Activated naive CD4-positive, alpha-beta T cell treated with anti-CD3 and anti-CD28 coated beads, Interleukin-2, amount 50 U/mL, for 72 hours (primary cell): ENCODE measurements at places on chromosomes 6 and 20. TPM values are rescaled to one million over a fixed set of nuclear protein-coding genes. Genes with fewer than 3 reads are reported as not detected.

The RFX6 gene
- total RNA-seq = not detected

DNA sequence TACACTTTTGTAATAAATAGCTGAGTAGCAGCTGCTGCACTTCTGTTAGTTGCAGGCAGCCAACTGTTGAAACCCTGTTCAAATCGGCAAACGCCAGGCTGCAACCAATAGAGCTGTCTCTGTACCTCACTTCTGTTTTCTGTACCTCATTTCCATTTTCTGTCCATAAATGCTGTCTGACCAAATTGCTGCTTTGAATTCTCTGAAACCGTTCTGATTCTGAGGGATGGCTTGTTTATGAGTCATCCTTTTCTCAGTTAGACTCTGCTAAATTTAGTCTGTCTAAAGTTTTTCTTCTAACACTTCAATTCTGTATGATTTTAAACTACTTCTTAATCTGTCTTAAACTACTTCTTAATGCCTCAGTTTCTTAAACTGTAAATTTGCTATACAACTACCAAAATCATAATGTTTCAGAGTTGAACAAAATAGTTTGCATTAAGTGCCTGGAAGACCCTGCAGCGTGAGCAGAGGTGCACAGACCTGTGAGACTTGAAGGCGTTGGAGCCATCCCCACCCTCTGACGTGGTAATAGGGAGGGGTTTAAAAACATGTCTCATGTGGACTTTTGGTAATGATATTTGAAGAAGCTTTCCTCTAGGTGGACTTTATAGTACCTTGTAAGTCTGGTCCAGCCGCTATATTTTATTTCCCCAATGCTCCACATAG is 9.6 kb downstream of the BTNL2 start:
- no peak for DNase-seq

The LPA gene
- not detected for total RNA-seq

The PLN gene
- not detected for total RNA-seq

DNA sequence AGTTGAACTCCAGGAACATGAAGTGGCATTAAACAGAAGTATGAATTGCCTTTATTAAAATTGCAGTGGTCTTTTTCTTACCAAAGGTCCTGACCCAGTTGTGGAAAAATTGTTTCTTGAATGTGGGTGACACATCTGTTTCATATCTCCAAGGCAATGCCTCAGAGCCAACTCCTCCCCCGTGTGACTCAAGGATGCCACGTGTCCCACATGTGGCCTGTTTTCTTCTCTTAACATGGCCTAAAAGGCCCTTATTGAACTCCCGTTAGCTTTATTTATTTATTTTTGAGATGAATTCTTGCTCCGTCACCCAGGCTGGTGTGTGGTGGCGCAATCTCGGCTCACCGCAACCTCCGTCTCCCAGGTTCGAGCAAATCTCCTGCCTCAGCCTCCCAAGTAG is 128.4 kb upstream of the ESR1 start:
- DNase-seq = no peak

DNA sequence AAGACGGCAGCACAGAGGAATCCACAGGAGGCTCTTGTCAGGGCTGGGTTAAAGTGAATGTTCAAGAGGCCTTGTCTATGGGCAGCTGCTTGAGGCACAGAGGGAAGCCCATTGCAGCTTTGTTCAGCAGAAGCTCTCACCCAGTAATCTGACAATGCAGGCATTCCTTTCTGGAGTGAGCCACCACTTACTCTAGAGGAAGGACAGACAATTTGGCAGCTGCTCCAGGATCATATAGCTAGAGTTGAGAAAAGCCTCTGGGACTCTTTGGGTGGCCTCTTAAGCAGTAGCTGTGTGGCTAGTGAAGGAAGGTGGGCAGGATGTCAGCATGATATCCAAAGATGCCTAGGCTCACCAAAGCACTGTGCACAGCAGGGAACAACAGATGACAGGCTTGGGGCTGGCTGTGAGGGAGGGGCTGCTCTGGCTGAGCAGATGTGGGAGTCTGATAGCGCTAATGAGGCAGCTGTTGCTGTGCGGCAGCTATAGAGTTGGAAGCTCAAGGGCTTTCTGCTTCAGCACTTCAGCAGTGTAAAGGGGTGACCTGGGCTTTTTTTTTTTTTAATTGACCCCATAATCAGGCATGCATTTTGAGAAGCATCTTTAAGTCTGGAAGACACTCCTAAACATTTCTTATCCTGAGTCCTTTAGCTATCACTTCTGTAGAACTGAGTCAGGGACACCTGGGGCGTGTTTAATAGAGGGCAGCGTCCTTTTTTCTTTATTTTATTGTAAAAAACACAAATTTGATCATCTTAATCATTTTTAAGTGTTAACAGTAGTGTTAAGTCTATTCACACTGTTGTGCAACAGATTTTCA is 27.2 kb downstream of the CMTR1 start:
- no peak for DNase-seq

The VSX1 gene
- not detected for total RNA-seq

- DNase-seq = peak; percentile 64
These were observed 19.5 kb upstream of the UBE2J1 start for GRCh38 chr6:89371849-89372505.

The ECT2L gene
- not detected for total RNA-seq

The HCRTR2 gene
- total RNA-seq = not detected

The SOX18 gene
- 0.39 TPM for total RNA-seq

GRCh38 chr6:4916954-4917561 is 86.8 kb downstream of the RPP40 start:
- DNase-seq = no peak

- no peak for DNase-seq
These were observed 865 bp upstream of the DAAM2 start for GRCh38 chr6:39791311-39791710.

The FAM83C gene
- total RNA-seq = not detected

DNA sequence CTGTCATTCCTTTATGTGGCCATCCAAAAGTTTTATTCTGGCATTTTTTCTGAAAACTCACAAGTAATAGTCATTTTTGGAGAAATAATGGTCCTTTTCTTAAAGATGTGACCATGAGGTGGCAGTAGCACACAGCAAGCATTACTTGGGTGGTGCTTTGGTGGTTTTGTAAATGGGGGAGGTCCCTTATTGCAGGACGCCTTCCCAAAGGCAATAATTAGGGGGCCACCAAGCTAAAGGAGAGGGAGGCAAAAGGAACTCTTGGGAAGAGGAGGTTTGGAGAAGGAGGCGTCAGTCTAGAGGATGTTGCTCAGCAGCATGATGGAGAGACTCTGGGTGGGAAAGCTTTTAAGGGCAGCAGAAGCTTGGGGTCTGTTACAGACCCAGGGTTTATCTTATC is 422.6 kb upstream of the MMS22L start:
- DNase-seq = no peak

The CST7 gene
- total RNA-seq = 29.8 TPM

- DNase-seq = no peak
These were observed 46.5 kb downstream of the KCNQ2 start for GRCh38 chr20:63425846-63426485.

The ANGPT4 gene
- not detected for total RNA-seq

The ENPP4 gene
- 12.5 TPM for total RNA-seq

DNA sequence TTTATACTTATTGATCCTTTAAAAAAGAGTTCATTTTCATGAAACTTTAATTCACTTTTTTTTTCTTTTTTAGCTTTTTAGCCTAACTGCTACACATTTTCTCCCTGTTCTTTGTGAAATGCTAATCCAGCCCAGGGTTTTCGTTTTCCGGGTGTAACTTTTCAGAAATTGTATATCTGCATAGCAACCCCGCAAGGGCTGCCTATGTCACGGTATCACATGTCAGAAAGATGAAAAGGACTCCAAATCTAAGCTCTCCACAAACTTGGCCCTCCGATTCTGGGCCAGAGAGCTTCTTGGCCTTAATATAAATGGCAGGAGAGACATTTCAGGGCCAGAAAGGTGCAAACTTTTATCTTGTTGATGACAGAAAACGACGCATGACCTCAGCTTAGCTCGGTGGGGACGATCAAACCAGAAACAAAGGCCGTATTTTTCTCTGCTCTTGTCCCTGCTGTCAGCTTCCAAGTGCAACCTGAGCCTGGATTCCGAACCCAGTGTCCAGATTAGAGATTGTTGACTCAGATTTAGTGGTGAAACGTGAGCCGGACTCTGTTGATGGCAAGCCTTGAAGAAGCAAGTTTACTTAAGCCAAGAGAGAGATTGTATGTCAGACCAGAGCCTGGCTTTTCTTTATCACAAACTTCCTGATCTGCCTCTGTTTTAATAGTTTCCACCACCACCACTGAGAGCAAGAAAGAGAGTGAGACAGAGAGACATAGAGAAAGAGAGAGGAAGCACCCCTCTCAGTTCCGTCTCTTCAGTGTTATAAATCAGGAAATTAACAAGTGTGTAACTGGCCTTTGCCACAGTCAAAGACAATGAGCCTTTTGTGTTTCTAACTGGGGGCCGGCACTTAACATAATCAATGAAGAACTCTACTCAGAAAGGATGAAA is 157.8 kb downstream of the SCML4 start:
- no peak for DNase-seq

DNA sequence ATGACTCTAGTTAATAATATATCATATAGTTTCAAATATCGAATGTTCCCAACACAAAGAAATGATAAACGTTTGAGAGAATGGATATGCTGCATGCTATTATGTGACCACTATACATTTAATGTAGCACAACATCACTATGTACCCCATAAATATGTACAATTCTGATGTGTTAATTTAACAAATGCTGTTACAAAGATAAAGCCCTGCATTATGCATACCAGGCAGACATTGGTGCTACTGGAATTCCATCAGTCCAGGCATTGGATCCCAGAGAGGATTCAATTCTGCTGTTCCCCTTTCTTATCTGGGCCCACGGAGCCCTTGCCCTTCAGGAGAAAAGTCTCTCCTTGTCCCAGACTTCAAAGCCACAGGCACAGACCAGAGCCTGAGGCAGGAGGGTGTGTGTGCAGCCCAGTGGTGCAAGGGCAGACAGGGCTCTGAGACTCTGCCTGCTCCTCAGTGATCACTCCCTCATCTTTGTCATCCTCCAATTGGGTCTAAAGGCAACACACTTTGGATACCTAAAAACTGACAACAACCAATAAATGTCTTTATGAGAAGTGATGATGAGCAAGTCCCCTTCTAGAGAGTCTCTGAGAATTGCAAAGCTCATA is 45.2 kb downstream of the PSMG4 start:
- DNase-seq = peak; percentile 45

GRCh38 chr6:84222426-84222825 is 5.0 kb downstream of the CEP162 start:
- DNase-seq = no peak

DNA sequence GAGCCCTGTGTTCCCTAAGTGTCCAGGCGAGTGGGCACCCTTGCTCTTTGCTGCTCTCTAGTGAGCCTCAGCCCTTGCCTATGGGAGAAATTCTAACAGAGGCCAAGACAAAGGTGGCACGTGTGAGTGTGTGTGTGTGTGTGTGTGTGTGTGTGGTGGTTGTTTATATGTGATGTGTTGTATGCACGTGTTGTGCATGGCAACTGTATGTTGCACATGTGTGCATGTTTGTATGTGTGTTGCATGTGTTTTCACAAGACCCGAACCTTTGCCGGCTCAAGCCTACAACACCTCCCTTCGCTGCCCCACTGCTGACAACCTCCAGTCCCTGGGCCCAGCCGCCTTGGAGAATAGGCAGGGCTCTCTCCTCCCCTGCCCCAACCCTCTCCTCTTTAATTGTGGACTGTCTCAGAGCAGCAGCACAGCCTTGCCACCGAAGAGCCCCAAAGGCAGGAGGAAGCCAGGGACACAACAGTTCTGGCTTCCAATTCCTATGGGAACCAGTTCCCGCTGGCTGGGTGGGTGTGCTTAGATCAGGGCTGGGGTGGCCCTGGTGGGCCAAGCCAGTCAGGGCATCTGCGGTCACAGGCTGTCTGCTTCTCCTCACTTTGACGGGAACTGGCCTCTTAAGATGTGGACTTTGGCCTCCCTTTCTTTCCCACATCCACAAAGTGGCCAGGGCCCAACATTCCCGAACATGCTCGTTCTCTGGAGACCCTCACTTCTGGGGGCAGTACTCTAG is 2.7 kb downstream of the KCNK16 start:
- no peak for DNase-seq

- no peak for DNase-seq
These were observed 52.6 kb downstream of the COL19A1 start for GRCh38 chr6:69918813-69919475.

DNA sequence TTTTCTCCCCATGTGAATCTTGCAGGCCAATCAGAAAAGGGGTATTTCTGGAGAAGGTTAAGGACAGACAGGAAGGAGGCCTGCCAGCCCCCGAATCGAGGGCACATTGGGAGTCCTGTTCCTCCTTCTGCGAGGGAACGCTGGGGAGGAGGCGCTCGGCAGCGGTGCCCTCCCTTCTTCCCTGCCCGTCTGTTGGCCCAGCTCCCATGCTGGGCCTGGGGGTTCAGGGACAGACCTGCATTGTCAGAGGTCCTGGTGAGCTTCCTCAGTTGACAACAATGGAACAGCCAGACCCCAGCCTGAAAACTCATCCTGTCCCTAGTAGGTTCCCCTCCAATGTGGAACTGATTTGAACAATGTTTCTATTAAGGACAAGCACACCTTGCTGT is 15.1 kb upstream of the SYNJ2 start:
- DNase-seq = no peak

The TMC2 gene
- not detected for total RNA-seq

The ABRACL gene
- total RNA-seq = 93.8 TPM

- no peak for DNase-seq
These were observed 1.2 kb downstream of the SRSF12 start for GRCh38 chr6:89116702-89117101.
